ENCODE measurements at places on chromosomes 2 and 18.

DNA sequence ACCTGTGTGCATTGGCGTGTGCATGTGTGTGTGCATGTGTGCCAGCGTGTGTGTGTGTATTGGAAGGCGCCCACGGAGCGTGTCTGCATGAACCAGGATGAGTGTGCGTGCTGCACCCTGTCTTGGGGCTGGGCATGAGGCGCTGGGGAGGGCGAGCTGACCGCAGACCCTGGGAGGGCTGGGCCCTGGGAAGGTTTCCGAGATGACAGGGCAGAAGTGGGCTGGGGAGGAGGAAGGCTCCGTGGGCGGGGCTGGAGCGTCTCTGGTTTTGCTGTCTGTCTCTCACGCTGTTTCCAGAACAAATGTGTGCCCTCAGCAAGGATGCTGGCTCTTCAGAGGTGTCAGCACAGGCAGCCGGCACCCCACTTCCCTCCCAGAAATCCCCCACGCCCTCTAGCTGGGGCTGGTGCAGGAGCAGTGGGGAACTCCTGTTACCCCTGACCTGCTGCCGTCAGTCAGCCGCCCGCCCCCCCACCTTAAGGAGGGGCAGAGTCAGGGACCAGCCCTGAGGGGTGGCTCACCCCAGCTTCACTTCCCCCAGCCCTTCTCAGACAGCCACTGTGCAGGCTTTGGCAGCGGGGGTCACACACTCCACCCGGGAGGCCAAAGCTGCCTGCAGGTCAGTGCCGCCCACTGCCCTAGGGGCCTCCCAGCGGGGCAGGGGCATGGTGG is at the start of gene GPR35:
TSS of gene GPR35 (plus strand) at position 531 of the 672 bp plus-strand sequence. CDS start 4,473 bp downstream, outside the sequence.
- DNase-seq = peak; percentile 78

DNA sequence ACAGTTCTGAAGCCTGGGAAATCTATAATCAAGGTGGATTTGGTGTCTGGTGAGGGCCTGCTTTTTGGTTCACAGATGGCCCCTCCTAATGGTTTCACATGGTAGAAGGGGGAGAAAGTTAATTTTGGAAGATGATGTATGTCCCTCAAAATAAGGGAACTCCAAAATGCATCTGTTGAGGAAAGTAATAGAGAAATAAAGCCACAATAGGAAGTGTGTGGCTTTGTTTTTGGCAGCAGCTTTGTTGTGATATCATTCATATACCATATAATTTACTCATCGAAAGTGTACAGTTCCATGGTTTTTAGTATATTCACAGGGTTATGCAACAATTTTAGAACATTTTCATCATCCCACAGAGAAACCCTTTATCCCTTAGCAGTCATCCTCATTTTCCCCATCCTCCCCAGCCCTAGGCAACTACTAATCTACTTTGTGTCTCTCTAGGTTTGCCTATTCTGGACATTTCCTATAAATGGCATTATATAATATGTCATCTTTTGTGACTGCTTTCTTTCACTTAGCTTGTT is 274.0 kb upstream of the FAM98A start:
- DNase-seq = no peak

DNA sequence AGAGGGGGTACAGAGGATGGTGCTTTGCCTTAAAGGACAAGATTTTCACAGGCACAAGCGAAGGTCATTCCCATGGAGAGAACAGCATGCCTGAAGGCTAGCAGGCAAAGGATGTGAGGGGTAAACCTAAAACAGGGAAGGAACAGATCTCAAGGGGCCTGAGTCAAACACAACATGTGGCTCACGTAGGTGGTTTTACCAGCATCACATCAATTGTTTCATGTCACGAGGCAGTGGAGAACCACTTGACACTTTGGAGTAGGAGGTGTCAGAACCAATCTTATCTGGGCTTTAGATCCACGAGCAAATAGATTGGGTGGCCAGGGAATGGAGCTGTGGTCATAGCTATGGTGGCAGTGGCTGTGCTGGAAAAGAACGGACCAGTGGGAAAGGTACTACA is 8.4 kb downstream of the COX5B start:
- DNase-seq = no peak

DNA sequence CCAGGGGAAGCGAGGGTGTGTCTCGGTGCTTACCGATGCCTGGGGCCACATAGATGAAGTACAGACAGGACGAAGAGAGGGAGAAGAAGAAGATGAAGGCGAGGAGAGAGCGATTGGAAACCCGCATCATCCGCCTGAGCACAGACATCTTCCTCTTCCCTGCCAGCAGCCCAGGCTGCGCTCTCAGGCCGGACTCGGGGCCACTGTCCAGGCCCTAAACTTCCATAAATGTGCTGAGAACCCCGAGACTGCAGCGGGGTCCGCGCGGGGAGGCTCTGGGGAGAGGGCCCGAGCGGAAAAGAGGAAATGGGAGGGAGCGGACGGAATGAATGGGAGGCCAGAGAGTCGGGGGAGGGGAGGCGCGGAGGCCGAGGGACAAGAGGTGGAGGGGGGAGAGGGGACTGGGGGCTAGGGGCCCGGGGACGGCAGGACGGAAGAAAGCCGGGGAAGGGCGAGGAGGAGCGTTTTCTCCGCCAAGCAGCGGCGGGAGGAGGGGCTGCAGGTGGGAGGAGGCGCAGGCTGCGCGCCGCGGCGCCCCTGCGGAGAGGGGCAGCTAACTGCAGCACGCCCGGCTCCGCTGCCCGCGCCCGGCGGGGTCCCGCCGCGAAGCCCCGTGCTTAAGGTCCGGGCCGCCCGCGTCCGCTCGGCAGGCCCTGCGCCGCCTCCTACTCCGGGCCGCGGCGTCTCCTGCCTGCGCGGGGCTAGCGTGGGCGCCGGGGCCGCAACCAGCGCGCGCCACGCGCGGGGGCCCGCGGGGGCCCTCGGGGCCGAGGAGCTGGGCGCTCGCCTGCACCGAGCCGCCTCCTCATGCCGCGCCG is at the start of gene B4GALT6:
TSS of gene B4GALT6 (minus strand) at position 303 of the 818 bp plus-strand sequence. CDS start at position 148, 155 bp downstream.
- no peak for DNase-seq

GRCh38 chr18:5759194-5759593 is 136.1 kb downstream of the TMEM200C start:
- DNase-seq = no peak

- no peak for DNase-seq
These were observed 8.5 kb downstream of the IRS1 start for GRCh38 chr2:226791056-226791486.

DNA sequence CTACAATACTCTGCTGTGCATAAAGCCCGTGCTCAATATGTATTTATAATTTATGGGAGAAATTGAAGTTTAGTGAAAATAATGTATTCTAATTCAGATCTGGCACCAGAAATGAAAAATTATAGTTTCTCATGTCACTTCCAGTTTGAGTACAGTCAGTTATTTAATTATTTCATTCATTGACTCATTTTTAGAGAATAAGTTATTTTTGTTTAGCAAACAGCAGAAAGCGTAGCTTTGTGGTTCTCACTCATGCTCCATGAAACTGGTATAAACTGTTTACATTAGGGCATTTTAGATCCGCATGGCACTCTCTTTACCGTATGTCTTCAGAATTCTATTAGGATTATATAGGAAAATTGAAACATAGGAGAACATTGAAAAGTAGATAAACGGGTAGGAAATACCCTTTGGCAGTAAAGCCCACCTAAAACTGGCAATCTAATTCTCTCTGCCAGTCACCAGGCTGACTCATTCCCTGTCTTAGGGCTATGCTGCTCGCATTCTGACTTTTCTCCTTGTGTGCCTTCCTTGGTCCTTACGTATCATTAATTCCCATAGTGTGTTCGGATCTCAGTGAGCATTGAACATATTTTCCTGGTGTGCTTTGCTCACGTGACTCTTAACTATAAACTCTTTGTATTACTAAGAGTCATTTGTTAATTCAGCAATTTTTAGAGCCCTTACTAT is 106.0 kb downstream of the ZNF236 start:
- no peak for DNase-seq

DNA sequence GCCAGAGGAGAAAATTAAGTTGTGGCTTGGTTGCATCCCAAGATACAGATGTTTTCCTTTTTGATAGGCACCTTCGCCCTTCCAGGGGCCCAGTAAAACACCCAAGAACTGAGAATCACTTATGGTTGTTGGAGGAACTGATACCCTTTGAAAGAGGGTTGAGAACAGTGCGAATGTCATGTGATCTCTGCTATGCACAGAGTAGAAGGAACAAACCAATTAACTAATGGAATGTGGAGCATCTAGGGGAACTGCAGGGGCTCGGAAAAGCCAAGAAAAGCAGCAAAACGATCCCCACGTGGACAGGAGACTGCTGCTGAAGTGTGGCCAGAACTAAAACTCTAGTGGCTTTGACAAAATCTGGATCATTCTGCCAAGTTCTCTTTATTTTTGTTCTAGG is 58.8 kb downstream of the APOB start:
- no peak for DNase-seq

DNA sequence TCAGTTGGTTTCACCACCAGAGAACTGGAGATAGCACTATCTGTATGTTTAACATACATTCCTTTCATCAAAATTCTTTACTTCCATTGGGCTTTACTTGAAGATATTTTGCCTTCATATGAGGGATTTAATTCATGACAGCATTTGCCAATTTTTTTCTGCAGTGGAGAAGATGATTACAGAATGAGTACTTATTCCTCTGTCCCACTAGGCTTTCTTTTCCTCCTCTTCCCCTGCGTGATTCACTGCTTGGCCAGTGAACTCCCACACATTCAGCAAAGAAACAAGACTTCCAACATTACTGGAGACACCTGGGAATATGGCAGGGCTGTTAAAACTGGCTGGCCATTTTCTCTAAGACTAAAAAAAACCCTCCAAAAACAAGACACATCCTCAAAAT is 425.8 kb upstream of the KCNH7 start:
- DNase-seq = no peak

DNA sequence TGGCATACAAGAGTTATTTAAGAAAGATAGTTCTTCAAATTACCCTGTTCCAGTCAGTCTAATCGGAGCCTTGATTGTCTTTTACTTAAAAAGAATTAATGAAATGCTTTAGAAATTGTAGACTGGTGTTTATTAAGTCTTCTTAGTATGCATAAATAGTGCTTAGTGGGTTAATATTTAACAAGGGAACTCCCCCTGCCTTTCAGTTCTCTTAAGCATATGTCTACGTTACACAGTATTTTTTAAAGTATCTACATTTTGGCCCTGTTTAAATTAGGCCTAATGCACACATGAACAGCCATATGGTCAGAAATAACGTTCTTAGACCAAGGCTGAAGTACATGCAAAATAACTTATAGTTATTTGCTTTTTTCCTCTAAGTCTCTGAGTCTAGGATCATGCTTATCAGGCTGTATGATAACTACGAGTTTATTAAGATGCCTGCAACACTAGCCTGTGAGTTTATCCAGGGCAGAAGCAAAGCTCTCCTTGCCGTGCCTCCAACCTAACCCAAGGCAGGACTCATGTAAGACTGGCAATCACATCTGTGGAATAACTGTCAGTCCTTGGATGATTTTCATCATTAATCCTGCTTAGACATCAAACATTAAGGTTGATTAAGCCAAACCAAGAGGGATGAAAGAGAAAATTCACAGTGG is 6.7 kb downstream of the BCL2 start:
- no peak for DNase-seq

- no peak for DNase-seq
These were observed 354.5 kb downstream of the PID1 start for GRCh38 chr2:228916416-228917090.

DNA sequence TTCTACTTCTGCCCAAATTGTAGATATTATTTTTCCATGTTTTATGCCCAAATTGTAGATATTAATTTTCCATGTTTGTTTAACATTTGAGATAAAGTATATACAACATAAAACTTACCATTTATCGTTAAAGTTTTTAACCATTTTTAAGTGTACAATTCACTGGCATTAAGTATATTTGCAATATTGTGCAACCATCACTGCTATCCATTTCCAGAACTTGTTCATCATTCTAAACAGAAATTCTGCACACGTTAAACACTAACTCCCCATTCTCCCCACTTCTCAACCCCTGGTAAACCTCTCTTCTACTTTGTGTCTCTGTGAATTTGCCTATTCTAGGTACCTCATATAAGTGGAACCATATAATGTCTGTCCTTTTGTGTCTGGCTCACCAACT is 162.1 kb downstream of the MGAT5 start:
- DNase-seq = no peak

GRCh38 chr2:201933792-201934237 is 99.8 kb upstream of the FZD7 start:
- DNase-seq = no peak

DNA sequence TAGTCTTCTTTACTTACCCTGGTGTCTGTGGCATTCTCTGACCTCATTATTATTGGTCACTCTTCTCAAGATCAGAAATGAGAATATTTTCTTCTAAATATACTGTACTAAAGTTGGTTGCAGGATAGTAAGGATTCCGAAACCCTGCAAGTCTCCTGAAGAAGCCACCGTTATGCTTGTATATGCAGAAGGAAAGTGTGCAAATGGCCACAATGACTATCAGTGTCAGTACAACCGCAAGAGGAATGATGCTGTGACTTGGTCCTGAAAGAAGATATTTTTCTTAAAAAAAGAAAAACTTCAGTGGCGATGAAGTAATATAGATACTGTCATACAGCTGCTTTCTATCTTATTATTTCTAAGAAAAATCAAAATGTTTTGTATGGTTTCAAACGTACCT is 120.7 kb downstream of the PLA2R1 start:
- DNase-seq = no peak

GRCh38 chr2:6326958-6327357 is 538.7 kb downstream of the CMPK2 start:
- DNase-seq = no peak

DNA sequence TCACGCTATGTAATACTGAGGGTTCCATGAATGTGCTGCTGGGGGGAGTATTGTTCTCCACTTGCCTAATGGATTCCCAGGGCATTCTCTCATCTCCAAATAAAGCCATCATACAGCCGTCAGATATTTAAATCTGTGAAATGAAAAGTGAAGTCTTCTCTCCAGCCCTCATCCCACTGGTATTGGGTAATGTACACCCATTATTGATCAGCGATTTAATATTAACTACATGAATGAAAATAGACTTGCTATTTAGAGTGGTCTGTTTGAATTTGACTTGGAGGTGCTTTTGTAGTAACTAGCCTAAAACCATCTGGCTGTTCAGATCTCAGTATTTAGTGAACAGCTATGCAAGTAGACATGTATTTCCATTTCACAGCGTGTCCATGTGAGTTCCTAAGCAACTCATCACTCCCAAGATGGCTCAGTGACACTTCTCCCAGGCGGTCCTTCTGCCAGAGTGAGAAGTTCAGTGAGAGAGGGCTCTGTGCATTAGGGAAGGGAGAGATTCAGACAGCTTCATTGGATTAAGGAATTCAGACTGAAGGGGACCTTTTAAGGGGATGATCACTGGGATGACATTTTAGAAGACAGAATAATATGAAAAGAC is 140.7 kb downstream of the WDSUB1 start:
- no peak for DNase-seq

- DNase-seq = no peak
These were observed 6.7 kb upstream of the SALL3 start for GRCh38 chr18:78972930-78973331.

- DNase-seq = no peak
These were observed 94.2 kb downstream of the NEB start for GRCh38 chr2:151640087-151640486.

- DNase-seq = no peak
These were observed 77.5 kb downstream of the CDK15 start for GRCh38 chr2:201883606-201884369.

DNA sequence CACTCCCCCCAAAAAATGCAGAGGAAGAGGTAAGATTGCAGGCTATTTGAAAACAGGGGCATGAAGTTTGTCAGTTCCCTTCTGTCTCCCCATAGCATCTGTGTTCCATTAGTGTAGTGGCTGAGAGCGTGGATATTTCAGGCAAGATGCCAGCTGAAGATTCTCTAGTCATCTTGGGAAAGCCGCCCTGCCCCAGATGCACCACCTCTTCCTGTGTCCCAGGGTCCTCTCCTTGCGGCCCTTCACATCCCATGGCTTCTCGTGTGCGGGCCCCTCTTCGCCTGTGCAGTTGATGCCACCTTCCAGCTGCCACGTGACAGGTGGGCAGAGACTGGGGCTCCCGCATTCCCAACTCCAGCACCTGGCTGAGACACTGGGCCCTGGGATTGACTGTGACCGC is 16.1 kb downstream of the TMEM127 start:
- no peak for DNase-seq

Data from activated CD4-positive, alpha-beta T cell treated with anti-CD3 and anti-CD28 coated beads, Interleukin-2, amount 50 U/mL, for 1 hour (primary cell).